ENCODE measurements at places on chromosomes 5 and 9.

GRCh38 chr9:111039231-111039906, 1.1 kb upstream of the LPAR1 start:
- DNase-seq, result no peak

- DNase-seq, result no peak
Measured at GRCh38 chr5:75457691-75458090, 53.7 kb downstream of the CERT1 start.

DNA sequence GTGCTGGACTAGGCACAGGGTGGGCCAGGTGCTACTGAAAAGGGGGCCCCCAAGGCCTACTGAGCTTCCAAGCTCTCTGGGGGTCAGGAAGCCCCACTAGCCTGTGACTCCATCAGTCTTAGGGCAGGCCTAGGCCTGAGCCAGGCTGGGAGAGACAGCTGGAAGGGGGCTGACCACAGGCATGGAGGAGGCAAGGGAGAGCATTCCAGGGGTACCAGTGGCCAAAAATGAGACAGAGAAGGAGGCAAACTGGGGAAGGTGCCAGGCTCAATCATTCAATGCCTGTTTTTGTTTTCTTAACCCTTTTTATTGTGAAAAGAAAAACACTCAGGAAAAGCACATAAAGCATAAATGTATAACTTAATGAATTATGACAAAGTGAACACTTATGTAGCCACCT, 26.2 kb upstream of the TCF7 start:
- DNase-seq, result no peak

DNA sequence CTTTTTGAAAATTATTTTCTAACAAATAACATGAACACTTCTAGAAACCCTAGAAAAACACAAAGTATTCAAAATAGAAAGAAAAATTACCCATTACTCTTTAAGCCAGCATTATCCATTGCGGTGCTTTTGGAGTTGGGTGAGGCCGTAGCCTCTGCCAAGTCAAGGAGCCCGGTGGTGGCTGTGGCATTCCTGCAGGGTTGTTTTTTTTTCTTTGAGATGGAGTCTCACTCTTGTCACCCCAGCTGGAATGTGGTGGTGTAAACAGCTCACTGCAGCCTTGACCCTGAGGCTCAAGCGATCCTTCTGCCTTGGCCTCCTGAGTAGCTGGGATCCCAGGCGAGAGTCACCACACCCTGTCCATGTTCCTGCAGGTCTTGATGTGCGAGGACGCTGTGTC, 8.2 kb upstream of the AHRR start:
- no peak for DNase-seq

DNA sequence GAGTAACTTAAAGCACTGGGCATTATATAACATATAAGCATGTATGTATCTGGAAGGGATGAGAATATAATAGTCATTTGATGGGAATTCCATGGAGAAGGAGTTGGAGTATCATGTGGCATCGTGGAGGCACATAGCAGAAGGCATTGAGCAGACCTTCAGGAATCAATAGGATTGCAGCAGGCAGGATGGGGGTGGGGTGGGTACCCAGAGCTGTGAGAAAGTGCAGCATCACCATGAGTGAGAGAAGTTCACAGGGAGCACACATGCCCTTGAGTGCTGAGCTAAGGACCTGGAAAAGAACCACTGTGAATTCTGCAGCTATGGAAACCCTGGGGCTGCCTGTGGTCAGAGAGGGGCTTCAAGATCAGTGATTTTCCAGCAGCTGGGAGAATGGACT, 57.3 kb downstream of the MED10 start:
- no peak for DNase-seq

- DNase-seq, result no peak
Measured at GRCh38 chr5:107028938-107029337, 641.8 kb downstream of the EFNA5 start.

GRCh38 chr5:25006734-25007133, 362.0 kb upstream of the CDH10 start:
- no peak for DNase-seq

DNA sequence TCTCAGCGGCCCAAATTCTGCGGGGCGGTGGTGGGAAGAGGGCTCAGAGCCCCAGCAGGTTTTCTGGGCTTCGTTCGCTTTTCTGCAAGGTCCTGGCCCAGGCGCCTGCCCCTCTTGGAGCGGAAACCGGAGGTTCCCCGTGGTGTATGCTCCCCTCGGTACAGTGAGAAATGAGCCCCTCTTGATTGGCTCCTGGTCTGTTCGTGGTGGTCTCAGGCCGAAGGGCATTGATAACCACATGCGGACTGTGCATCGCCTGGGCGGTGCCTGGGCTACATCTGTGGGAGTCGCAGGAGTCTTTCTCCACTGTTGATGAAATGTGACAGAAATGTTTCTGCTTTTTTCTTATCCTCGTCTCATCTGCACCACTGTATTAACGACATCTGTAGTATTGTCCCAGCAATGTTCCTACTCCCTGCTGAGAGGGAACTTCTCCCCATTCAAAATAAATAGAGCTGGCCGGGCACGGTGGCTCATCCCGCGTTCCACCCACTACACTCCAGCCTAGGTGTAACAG, 682 bp downstream of the MAN1B1 start:
- no peak for DNase-seq

GRCh38 chr5:155389498-155389897, 375.9 kb downstream of the KIF4B start:
- DNase-seq, result no peak

DNA sequence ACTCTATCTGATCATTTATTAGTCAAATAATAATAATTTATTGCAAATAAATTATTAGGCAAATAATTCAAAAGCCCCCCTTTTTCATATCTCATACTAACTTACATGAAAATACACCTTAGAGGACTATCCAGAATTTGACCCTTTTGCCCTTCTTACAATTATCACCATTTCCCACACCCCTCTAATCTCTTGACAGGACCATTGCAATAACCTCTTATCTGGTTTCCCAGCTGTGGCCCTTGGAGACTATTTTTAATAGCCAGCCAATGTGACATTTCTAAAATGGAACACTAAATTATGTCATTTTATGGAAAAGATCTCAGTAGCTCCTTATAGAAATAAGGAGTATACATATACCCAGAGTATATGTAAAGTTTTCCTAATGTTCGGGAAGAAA, 588.4 kb upstream of the COX7C start:
- no peak for DNase-seq

- no peak for DNase-seq
Measured at GRCh38 chr9:127711831-127712274, 3.6 kb downstream of the PTRH1 start.

DNA sequence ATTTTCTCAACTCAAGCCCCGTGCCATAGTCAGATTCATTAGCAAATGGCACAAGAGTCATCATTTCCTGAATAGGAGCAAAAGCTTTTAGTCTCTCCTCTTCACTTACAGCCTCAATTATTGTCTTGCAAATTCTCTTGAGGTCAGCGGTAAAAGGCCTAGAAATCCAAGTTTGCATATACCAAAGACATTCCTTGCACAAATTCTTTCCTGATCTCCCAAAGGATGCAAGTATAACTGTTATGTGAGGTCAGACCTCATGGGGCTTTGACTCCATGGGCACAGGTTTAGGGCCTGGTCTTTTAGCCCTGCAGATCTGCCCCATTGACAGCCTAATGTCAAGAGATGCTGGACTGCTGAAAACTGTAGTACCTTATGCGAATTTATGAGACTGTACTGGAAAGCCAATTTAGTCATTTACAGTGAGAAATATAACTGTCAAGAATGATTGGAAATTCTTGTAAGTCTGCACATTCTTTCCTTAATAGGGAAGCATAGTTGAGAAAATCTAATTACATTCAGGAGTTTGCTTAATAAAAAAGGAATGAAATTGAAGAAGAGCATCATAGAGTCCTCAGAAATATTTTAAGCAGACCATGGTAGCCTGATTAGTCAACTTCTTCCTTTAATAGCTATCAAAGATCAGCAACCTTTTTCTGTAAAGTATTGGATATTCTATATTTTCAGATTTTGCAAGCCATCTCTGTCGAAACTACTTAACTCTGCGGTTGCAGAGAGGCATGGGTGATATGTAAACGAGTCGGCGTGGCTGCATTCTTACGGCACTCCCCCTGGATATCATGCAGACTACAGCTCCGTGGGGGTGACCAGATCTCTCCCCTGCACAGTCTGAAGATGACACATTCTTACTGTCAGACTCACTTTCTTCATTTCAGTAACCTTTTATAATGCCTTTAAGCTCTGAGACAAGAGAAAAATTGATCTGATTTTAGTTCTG, 45.2 kb downstream of the GCNT4 start:
- DNase-seq, result no peak

GRCh38 chr5:176817369-176817840, 7.0 kb downstream of the UNC5A start:
- no peak for DNase-seq

GRCh38 chr9:114057161-114057885, 20.8 kb downstream of the AMBP start:
- no peak for DNase-seq

DNA sequence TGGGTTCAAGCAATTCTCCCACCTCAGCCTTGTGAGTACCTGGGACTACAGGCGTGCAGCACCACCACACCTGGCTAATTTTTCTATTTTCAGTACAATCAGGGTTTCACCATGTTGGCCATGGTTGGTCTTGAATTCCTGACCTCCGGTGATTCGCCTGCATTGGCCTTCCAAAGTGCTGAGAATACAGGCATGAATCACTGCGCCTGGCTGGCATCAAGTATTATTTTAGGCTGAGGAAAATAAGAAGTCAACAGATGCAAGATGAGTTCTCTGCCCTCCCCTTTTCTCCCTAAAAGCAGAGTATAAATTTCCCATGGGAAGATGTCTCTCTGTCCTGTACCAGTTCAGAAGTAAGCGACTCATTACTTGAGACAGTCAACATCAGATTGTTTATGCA, 71.5 kb downstream of the ELAVL2 start:
- no peak for DNase-seq

DNA sequence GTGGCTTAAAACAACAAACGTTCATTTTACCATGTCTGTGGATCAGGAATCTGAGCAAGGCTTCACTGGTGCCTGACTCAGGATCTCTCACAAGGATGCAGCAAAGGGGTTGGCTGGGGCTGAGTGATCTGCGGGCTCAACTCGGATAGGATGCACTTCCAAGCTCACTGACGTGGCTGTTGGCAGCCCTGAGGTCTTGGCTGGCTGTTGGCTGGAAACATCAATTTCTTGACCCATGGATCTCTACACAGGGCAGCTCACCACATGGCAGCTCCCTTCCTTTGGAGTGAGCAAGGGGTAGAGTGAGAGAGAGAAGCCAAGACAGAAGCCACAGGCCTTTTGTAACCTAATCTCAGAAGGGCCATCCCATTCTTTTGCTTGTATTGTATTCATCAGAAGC, 202.1 kb downstream of the NXNL2 start:
- no peak for DNase-seq

GRCh38 chr5:151868451-151868850, 56.2 kb downstream of the GLRA1 start:
- no peak for DNase-seq

DNA sequence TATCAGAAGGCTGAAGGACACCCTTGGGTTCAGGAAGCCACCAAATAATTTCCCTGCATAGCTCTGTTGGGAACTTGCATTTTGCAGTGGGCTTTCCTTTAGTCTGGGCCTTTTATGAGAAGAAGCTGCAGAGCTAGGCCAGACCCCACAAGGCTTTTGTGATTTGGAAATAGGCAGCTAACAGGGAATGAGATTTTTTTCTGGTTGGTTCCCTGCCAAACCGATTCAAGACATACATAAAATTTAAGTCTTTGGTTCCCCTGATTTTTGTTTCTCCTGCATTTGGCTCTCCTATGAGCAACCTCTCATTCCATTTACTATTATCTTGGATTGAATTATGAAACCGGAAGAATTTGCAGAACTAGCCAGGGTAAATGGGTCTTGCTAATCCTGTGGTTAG, 81.5 kb upstream of the PTCH1 start:
- DNase-seq, result no peak

DNA sequence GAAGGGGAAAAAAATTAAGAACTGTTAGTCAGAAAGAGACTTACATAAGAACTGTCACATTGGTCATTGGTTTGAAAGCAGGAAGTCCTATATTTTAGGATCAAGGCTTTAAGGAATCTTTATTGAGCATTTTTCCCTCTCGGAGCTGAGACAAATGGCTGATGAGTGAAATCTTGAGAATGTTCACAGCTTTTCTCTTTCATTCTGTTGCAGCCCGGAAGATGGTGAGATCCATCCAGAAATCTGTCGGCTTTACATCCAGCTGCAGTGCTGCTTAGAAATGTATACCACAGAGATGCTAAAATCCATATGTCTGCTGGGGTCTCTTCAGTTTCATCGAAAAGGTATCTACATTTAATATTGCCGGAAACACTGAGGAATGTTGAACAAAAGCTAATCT, 69.7 kb downstream of the RGS7BP start:
- no peak for DNase-seq

DNA sequence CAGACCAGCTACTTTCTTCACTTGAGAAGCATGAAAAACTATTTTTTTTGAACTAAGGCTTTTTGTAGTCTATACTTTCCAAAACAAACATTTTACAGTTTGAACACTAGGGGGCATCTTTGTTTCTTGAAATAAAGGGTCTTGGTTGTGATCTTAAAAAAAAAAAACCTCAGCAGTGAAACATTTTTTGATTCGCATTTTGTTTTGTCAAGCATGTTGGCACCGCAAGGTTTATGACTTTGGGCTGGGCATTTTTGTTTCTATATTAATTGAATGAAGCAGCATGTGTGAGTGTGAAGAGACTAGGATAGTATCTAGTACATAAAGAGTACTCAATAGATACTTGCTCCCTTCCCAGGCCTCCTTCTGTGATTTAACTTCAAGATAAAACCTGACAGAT, 31.6 kb upstream of the ACOT12 start:
- DNase-seq, result no peak

DNA sequence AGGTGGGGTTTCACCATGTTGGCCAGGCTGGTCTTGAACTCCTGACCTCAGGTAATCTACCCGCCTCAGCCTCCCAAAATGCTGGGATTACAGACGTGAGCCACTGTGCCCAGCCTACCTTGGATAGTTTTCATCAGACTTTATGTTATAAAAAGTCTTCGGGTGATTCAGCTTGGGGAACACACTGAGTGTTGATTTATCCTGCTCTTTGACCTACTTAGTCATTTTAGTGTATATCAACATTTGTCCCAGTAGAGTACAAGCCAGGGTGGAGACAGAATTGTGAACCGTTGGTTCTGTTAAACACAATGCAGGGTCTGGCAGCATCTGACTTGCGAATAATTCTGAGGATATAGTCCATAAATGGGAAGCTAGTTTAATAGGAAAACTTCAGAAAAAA, 39.7 kb downstream of the NFX1 start:
- no peak for DNase-seq

GRCh38 chr9:127987103-127987614, 6.4 kb upstream of the EEIG1 start:
- DNase-seq, result no peak

GRCh38 chr5:80223561-80223960, 32.3 kb downstream of the SERINC5 start:
- DNase-seq, result no peak

GRCh38 chr9:104604801-104605200, 626 bp downstream of the OR13C2 start:
- DNase-seq, result no peak

- DNase-seq, result no peak
Measured at GRCh38 chr5:134637116-134637721, 4.6 kb upstream of the SAR1B start.

GRCh38 chr5:36600917-36601527, 5.4 kb upstream of the SLC1A3 start:
- no peak for DNase-seq
